ENCODE measurements at places on chromosomes 11 and 22. TPM values are rescaled to one million over a fixed set of nuclear protein-coding genes. Genes with fewer than 3 reads are reported as not detected.

DNA sequence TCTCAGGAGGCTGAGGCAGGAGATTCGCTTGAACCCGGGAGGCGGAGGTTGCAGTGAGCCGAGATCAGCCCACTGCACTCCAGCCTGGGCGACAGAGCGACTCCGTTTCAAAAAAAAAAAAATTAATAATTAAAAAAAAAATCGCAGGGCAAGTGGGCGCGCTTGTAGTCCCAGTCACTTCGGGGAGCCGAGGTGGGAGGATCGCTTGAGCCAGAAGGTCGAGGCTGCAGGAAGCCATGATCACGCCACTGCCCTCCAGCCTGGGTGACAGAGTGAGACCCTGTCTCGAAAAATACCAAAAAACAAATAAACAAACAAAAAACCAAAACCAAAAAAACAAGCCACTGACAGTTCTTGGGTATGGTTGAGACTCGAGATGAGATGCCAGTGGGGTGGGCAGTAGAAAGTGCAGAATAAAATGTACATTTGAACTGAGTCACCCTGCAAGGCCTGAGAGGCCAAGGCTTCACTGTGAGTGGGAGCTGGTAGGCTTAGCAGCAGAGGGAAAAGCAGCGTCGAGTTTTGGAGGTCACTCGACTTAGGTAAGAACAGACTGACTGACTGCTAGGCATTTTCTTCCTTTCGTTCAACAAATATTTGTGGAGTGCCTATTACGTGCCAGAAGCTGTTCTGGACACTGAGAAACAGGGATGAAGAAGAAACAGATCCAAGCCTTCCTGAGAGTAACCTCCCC is 635 bp upstream of the LDHA start:
- peaks cover 21% of the 10 kb centered on the region for H3K4me1 ChIP-seq
- H3K36me3 ChIP-seq, result peaks cover 13% of the 10 kb centered on the region
- no peak for DNase-seq
- H3K27ac ChIP-seq, result peak overlapping the region; percentile 98
- H3K27me3 ChIP-seq, result no peaks in the 10 kb centered on the region

DNA sequence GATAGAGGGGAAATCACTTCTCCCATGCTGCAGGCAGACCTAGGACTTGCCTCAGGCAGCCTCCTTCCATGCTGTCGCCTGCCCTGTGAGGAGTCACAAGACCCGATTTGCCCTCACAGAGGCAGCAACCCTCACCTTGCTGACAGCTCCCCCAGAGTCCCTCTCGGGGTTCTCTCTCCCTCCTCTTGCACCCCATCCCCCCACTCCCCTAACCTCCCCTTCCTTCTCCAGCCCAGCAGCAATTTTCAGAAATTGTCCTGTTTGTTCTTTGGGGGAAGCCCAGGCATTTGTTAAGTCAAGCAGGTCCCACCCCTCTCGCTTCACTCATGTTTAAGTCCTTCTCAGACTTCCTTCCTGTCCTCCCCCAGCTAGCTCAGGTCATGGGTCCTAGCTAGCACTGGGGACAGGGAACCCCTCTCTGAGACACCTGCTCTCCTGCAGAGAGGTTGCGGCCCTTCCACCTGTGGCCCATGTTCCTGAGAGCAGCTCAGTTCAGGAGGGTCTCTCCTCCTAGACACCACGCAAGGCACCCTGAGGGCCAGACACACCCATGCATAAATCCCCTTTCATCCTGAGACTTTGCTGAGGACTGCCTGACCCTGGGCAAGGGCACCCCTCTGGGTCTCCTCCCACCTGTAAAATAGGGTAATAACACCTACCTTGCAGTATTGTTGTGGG is 6.3 kb upstream of the FXYD2 start:
- H3K27ac ChIP-seq, result peak overlapping the region; percentile 87
- no peak for DNase-seq
- H3K4me1 ChIP-seq, result peaks cover 21% of the 10 kb centered on the region
- peak overlapping the region; percentile 53 for H3K4me3 ChIP-seq
- H3K36me3 ChIP-seq, result no peaks in the 10 kb centered on the region
- peaks cover 5% of the 10 kb centered on the region for H3K27me3 ChIP-seq

GRCh38 chr11:70503468-70504221 is 105.3 kb downstream of the CTTN start:
- H3K4me1 ChIP-seq, result no peaks in the 10 kb centered on the region
- H3K27me3 ChIP-seq, result no peaks in the 10 kb centered on the region
- DNase-seq, result no peak
- H3K4me3 ChIP-seq, result no peak overlapping the region
- H3K27ac ChIP-seq, result no peak overlapping the region
- no peaks in the 10 kb centered on the region for H3K36me3 ChIP-seq

DNA sequence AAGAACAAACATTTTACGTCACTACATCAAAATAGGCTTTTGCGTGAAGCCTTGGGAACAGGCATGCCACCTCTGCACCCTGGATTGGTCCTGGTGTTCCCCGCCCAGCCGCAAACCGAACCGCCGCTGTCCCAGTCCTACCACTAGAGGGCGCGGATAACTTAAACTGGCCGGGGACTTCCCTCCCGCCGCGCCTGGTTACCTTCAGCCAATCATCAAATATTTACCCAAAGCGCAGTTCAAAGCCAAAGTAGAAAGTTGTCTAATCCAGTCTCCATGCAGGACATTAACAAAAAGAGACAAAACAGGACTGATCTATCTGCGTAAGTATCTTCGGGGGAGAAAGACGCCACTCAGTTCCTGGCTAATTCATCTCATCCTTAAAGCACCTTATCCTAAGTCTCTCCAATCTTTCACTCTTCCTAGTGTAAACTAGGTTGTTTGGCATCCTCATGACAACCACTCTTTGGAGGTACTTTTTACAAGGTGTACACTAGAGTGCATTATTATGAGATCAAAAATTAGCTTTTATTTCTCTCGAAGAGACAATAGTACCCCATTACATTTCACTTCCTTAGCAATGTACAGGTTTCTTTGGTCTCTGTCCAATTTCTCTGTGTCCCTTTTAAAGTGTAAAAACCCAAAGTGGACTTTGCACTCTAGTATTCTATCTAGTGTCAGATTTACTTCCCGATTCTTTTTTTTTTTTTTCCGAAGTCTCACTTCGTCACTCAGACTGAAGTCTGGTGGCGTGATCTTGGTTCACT is 3.9 kb upstream of the CRY2 start:
- H3K4me1 ChIP-seq, result peaks cover 30% of the 10 kb centered on the region
- H3K4me3 ChIP-seq, result peak overlapping the region; percentile 20
- H3K27ac ChIP-seq, result no peak overlapping the region
- H3K27me3 ChIP-seq, result peaks cover 13% of the 10 kb centered on the region
- peak; percentile 86 for DNase-seq
- H3K36me3 ChIP-seq, result no peaks in the 10 kb centered on the region

The RAB36 gene
- 2.7 TPM for total RNA-seq

DNA sequence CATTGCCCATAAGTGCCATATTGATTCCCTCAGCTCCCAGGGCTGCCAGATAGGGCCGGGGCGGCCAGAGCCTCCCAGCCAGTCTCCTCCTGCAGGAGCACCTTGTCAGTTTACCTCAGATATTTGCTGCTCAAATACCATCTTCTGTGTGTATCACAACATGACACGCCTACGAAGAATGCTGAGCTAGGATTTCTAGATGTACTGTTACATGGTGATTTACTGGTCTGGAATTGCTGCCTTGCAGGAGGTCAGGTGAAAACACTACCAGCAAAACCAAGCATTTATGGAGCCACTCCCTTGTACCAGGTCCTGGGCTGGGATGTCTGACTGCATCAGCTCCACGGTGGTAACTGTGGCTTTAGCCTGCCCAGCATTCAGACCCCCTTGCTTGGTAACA is 11.8 kb downstream of the MICAL3 start:
- no peaks in the 10 kb centered on the region for H3K36me3 ChIP-seq
- H3K4me3 ChIP-seq, result no peak overlapping the region
- no peaks in the 10 kb centered on the region for H3K27me3 ChIP-seq
- no peak for DNase-seq
- no peak overlapping the region for H3K27ac ChIP-seq

The TMEM134 gene
- 39.1 TPM for total RNA-seq

The MUC15 gene
- not detected for total RNA-seq

- H3K4me1 ChIP-seq, result peaks cover 11% of the 10 kb centered on the region
- H3K36me3 ChIP-seq, result no peaks in the 10 kb centered on the region
- H3K27me3 ChIP-seq, result peaks cover 22% of the 10 kb centered on the region
- DNase-seq, result no peak
These were observed 24.5 kb downstream of the FAM227A start for GRCh38 chr22:38631724-38632123.

DNA sequence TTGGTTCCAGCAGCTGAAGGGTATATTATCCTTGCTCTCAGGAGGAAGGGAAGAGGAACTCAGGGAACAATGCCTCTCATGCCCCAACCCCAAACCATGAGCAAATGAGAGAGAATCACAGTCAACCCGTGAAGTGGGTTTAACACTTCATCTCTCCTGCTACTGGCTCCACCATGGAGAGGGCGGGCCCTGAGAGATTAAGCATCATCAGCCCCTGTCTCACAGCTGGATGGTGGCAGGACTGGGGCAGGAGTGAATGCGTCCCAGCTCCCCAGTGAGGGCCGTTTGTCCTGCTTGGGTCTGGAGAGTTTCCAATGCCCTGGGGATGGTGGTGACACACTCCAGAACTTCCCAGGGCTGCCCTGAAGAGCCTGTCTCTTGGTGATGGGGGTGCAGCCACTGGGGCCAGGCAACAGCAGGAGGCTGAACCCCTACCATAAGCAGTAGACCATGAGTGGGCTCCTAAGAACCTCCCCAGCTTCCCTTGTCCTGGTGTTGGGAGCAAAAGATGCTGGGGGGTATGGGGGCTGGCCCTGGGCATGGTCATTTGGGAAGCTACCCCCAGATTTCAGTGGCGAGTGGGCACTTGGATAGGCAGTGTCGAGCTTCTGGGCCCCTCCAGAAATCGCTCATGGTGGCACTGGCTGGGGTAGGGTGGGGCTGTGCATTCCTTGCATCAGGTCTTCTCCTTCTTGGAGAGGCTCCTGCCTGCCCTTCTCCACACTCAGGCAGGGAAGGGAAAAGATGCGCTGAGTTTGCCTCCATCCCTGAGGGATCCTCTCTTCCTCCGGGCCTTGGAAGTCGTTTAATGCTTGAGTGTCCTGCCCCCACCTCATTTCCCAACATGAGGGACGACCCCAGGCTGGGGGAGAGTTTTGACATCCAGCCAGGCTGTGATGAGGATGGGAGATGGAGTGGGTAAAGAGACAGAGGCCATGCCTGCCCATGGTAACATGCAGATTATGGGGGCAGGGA is 157.5 kb downstream of the ST3GAL4 start:
- H3K4me3 ChIP-seq, result no peak overlapping the region
- H3K36me3 ChIP-seq, result no peaks in the 10 kb centered on the region
- H3K27ac ChIP-seq, result no peak overlapping the region

- peak overlapping the region; percentile 98 for H3K4me3 ChIP-seq
- peak overlapping the region; percentile 99 for H3K27ac ChIP-seq
- no peaks in the 10 kb centered on the region for H3K27me3 ChIP-seq
- peaks cover 84% of the 10 kb centered on the region for H3K4me1 ChIP-seq
- H3K36me3 ChIP-seq, result peaks cover 48% of the 10 kb centered on the region
These were observed 3.6 kb downstream of the NEAT1 start for GRCh38 chr11:65425971-65426838.

DNA sequence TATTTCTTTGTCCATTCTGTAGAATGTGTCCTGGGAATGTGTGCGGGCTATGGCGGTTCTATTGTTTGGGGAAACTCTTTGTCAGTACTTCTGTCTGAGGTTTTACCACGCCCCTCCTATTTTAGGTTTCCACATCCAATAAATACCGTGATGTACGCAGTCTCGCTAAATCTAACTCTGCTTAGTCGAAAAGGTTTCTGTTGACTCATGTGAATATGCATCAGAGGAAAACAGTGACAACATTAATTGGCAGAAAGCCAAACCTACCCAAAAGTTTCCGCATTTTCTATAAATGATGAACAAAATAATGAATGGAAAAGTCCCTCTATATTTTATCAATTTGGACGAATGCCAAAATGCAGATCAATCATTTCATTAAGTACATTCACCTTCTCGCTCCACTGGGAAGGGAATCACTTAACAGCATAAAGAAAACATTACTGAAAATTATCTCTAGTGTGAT is 143.4 kb downstream of the MAML2 start:
- H3K27me3 ChIP-seq, result no peaks in the 10 kb centered on the region
- peak overlapping the region; percentile 88 for H3K27ac ChIP-seq
- H3K4me1 ChIP-seq, result peaks cover 33% of the 10 kb centered on the region
- no peak for DNase-seq

- H3K27ac ChIP-seq, result no peak overlapping the region
- H3K36me3 ChIP-seq, result no peaks in the 10 kb centered on the region
- H3K4me1 ChIP-seq, result no peaks in the 10 kb centered on the region
- H3K4me3 ChIP-seq, result no peak overlapping the region
These were observed 77.0 kb upstream of the MYOD1 start for GRCh38 chr11:17642370-17642769.

GRCh38 chr11:17314232-17314547 is 37.4 kb upstream of the NCR3LG1 start:
- no peaks in the 10 kb centered on the region for H3K27me3 ChIP-seq
- H3K4me3 ChIP-seq, result no peak overlapping the region
- DNase-seq, result no peak

DNA sequence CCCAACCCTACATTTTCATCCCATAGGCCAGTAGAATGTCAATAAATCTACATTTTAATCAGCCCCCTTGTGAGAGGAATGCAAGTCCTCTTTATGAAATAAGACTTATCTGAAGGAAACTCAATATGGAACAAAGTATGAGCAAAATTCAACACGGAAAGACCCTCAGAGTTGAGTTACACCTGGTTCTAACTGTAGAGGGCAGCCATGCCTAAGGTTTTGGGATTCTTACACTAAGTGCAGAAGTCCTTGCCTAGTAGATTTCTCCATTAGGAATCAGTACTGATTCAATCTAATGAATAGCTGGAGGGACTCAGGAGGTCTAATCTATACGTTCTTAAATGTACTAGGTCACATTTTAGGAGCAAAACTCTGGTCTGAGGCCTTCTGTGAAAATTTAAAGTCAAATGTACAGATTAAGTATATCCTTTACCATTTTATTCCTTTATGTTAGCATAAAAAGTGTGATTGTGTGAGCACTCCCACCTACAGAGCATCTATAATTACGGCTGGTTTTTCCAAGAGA is 904.5 kb downstream of the DLG2 start:
- H3K27me3 ChIP-seq, result no peaks in the 10 kb centered on the region
- no peak overlapping the region for H3K27ac ChIP-seq
- no peak for DNase-seq
- H3K4me3 ChIP-seq, result no peak overlapping the region
- no peaks in the 10 kb centered on the region for H3K4me1 ChIP-seq
- peaks cover 4% of the 10 kb centered on the region for H3K36me3 ChIP-seq

DNA sequence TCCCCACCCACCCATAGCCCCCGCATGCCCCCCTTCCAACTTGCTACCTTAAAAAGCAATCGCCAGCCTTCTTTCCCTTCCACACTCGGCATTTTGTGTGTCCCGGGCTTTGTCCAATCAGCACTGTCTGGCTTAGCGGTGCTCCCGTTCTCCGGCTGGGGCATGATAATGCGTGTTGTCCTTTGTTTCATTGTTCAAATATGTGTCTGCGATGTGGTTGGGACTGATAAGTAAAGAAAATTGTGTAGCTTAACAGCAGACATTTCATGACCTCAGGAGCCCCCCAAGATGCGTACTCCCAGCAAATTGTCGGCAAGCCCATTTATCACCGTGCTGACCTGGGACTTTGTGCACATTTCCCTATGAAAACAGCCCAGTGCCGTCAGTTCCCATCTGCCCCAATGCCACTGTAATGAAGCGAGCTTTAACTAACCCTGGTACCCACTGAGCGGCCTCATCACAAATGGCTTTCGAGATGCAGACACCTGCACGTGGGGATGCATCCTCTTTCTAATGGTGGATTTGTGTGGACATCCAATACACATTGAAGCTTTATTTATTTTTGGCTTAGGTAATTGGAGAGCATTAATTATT is 167.0 kb upstream of the E2F8 start:
- DNase-seq, result no peak
- no peak overlapping the region for H3K27ac ChIP-seq
- H3K4me1 ChIP-seq, result no peaks in the 10 kb centered on the region
- no peak overlapping the region for H3K4me3 ChIP-seq
- no peaks in the 10 kb centered on the region for H3K36me3 ChIP-seq

Measured in natural killer cell treated with Interleukin-12 subunit alpha and Interleukin-12 subunit beta and Interleukin-15 and Interleukin-18, amount 100 ng/mL, for 72 hours (primary cell).